ENCODE measurements at places on chromosomes 6 and 20.

DNA sequence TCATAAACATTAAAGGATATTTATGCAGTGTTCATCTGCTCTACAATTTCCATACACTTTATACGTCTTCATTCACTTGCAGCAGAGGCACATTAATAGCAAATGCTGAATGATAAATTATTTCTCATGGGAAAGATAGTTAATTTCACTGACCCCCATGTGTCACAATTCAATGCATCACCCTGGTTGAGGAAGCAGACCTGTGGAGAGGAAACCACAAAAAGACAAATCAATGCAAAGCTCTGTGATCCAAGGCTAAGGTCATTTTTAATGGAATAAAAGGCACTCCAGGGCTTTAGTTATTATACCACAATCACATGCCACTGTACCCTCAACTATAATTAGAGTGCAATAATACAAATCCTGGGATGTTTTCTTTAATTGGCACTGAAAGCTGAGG, 40.3 kb upstream of the TENT5A start:
- DNase-seq = no peak

DNA sequence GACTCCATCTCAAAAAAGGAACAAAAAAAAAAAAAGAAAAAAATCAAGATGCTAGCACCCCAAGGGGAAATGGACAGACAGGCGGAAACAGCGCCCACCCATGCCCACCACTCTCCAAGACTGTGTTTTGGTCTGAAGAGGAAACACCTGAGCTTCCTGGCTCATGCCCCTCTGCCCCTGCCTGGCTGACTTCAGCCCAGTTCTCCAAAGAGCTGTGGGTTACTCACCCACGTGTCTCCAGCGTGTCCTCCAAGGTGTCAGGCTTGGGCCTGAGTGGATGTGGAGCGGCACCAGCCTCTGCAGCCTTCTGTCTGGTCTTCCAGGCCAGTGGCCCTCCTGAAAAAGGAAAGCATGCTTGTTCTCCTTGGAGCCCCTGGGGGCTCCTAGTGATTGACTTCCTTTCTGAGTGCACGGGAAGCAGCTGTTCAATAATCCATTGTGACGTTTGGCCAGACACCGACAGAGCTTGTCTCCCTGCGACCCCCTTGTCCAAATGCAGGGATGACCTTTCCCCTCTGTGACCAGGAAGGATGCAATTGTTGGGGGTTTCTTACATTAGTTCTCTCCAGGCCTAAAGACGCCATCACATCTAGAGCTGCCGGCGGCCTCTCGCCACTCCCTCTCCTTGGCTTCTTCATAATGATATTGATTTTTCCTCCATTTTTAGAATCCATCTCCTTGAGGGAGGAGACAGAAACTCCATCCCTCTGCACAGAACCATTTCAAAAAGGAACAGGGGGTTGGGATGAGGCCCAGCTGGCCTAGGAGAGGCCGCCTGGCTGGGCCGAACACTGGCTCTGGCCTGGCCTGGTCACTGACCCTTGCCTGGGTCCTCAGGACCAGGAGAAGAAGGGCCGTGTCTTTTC, 58.4 kb downstream of the ADNP start:
- DNase-seq = no peak

DNA sequence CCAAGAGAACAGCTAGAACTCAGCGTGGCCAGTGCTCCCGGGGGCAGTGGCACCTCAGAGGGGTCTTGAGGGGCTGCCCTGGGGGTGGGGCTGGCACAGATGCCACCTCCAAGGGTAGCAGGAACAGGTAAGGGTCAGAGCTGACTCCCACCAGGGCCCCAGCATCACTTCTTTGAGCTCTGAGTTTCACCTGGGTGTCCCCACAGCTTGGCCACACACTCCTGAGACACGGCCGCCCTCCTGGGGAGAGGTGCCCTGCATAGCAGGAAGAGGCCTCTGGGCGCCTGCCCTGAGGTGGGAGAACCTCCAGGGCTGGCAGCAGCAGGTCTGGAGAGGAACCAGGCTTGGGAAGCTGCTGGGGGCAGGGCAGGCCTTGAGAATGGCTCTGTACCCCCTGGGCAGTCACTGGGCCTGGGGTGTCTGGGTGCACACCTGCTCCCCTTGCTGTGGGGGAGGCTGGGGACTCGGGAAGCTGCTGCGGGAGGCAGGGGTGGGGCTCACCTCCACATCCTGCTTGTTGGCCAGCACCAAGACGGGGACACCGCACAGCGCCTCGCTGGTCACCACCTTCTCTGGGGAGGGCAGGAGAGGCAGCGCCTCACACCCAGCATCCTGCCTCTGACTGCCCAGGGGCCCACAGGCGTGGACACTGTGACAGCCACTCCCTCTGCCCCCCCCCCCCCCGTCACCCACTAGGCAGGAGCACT, 5.0 kb downstream of the TNFRSF6B start:
- no peak for DNase-seq

DNA sequence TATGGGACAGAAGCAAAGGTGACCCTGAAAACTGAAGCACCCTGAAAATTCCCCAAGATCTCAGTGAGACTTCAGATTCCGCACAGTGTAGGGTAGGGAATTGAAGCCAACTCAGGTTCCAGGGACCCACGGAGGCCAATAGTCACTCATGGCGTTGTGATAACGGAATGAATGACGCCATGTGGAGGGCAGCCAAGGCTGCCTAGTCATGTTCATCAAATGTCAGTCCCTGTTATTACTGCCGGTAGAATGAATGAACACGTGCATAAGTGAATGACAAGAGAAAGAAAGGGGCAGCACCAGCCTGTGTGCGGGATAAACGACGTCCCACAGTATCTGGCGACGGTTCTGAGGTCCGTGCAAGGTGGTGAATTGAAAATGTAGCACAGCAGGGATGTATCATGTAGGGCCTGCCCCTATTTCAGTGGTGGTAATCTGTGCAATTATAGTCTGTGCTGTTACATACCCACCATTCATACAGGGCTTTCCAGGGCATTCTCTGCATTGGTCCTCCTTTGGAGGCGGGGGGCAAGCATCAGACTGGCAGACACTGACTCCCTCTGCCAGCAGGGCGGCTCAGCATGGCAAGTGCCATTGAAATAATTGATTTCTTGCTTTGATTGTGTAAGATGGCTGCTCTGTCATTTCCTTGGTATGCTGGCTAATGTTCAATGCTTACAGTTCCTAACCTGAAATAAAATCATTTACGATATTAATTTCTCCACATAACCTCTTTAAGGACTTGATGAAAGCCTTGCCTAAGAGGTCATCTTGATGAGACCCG, 386.9 kb downstream of the CDH4 start:
- DNase-seq = no peak

GRCh38 chr6:75169689-75170586, 35.9 kb downstream of the COL12A1 start:
- no peak for DNase-seq

DNA sequence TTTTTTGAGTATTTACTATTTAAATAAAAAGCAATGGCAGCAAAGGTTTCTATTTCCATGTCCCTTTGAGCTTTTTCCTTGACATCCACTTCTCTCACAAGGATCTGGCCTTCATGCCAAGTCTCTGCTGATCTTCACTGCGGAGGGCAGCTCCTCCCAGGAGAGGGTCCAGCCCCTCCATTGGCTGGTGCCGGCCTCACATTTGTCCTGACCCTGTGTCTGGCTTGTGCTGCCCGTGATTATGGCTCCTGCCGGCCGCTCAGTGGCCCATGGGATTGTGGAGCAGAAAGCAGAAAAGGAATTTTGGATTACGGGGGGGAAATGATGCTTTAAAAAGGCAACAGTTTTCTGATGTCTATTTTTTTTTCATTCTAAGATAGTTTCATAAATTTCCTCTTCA, 31.2 kb upstream of the PDE7B start:
- no peak for DNase-seq

GRCh38 chr6:23526526-23526925, 599.5 kb upstream of the NRSN1 start:
- no peak for DNase-seq

DNA sequence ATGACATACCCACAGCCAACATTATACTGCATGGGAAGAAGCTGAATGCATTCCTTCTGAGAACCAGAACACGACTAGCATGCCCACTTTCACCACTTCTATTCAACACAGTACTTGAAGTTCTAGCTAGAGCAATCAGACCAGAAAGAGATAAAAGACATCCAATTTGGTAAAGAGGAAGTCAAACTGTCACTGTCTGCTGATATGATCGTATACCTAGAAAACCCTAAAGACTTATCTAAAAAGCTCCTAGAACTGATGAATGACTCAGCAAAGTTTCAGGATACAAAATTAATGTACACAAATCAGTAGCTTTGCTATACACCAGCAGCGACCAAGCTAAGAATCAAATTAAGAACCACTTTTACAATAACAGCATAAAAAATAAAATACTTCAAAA, 60.5 kb downstream of the EYS start:
- no peak for DNase-seq

- DNase-seq = no peak
These were observed 17.1 kb downstream of the CHD6 start for GRCh38 chr20:41600926-41601631.

- no peak for DNase-seq
These were observed 3.1 kb downstream of the PBOV1 start for GRCh38 chr6:138215093-138215782.

DNA sequence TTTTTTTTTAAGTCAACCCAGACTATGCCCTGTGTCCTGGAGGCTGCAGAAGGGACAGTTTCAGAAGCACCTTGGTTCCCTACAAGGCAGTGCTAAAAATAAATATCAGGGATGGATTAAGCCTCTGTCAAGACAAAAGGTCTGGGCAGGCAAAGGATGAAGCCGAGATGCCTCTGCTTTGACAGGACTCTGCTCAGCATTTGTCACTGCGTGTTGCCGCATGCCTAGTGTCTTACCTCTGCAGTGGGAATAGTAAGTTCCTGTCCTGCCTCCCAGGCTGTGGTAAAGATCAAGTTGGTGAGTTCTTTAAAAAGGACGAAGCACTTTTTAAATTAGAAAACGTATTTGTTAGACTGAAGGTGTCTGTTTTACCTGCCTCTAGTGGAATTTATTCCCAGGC, 15.1 kb downstream of the AAR2 start:
- DNase-seq = no peak

- DNase-seq = no peak
These were observed 569 bp upstream of the CDC5L start for GRCh38 chr6:44386929-44387345.

- DNase-seq = no peak
These were observed 56.7 kb downstream of the ISM1 start for GRCh38 chr20:13277663-13278295.

DNA sequence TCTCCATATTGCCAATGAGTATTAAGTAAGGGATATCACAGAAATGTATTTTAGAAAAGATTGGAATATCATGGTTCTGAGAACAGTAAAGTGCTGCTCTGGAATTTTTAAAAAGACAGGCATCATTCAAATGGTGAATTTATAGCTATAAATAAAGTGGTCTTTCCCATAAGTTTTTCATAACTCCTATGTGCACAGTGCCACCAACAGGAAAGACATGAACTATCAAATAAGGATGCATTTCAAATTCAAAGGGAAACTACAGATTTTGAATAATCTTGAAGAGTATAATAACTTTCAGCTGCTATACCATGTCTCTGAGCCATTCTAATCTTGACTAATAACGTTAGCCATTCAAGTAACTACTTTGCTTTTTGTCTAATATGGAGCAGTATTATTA, 456.8 kb upstream of the GJE1 start:
- no peak for DNase-seq

GRCh38 chr6:124984668-124985338, 22.6 kb downstream of the RNF217 start:
- DNase-seq = no peak

- no peak for DNase-seq
These were observed 6.8 kb upstream of the BTN1A1 start for GRCh38 chr6:26493258-26493657.

DNA sequence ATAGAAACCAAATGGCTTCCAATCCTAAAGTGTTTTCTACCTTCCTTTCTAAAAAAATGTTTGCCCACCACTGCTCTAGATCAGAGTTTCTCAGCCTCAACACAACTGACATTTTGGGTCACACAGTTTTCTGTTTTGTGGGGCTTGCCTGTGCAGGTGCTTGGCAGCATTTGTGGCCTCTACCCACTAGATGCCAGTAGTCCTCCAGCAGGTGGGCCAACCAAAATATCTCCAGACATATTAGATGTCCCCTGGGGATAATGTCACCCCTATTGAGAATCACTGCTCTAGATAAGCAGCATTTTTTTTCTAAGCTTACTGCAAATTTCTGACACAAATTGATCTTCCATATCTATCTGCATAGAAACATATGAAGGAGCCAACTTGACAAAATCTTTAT, 26.3 kb upstream of the EPM2A start:
- no peak for DNase-seq

GRCh38 chr20:19403549-19403948, 191.1 kb downstream of the SLC24A3 start:
- no peak for DNase-seq

GRCh38 chr6:37139230-37139962, 30.6 kb upstream of the PIM1 start:
- DNase-seq = no peak

DNA sequence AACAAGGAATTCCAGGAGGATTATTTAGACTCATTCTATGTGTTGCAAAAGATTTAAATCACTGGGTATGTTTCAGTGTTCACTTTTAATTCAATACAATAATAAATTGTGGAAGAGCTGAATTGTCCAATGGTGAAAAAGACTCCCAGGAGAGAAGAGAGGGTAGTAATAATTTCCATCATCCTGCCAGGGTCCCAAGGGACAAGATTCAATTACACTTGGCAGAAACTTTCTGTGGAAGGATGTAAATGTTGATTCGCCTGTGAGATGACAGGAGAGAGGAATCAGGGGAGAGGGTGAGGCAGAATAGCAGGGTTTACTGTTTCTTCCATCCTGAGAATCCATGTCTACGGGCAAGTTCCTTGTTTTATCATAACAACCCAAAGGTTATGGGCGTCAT, 342.7 kb downstream of the ESR1 start:
- DNase-seq = no peak

DNA sequence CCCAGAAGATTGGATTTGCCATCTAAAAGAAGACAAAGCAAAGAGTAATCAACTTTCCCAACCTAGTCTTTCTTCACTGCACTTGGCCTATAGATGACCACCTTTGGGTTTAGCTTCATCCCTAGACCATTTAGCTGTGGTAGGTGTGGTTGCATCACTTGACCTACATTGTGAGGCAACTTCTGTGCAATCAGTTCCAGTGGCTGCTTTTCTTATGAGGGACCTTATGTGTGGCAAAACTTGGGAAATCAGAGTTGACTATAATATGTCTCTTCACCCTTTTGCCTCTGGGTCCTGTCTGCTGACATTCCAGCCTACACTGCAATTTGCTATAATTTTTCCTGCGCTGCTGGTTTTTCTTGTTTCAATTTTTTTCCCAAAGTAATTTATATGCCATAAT, 55.2 kb downstream of the PRDM13 start:
- no peak for DNase-seq

- peak; percentile 1 for DNase-seq
These were observed 7.3 kb upstream of the COL9A1 start for GRCh38 chr6:70310063-70310694.

- DNase-seq = no peak
These were observed 2.7 kb upstream of the PDRG1 start for GRCh38 chr20:31954500-31954899.

- no peak for DNase-seq
These were observed 64.1 kb downstream of the MMS22L start for GRCh38 chr6:97218912-97219311.
